ENCODE measurements at places on chromosomes 16 and 17.
A peak's percentile ranks its signal among the peaks of the same experiment; 100 is the strongest.

DNA sequence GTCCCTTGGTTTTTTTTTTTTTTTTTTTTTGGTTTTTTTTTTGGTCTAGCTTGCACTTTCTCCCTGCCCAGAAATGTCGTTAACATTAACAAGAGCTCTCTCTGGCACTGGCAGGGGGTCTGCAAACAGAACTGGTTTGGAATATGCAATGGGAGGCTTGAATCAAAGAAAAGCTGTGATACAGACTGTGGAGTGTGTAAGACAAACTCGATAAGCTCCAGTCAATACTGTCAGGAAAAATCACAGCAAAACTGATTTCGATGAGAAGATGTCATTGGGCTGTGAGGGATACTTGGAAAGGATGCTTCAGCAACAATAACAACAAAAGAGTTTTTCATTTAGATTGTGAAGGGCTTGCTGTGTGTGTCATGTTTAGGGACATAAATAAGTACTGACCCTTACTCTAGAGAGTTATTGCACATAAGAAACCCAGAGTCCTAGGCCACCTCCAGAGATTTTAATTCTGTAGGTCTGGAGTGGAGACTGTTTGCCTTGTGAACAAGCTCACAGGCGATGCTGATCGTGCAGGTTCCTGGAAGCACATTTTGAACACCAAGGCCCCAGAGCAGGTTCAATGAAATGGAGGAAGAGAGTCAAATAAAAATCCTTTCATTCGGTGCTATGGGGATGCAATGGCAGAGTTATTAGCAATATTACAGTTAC, 470.7 kb upstream of the RBFOX1 start:
- DNase-seq, result no peak

DNA sequence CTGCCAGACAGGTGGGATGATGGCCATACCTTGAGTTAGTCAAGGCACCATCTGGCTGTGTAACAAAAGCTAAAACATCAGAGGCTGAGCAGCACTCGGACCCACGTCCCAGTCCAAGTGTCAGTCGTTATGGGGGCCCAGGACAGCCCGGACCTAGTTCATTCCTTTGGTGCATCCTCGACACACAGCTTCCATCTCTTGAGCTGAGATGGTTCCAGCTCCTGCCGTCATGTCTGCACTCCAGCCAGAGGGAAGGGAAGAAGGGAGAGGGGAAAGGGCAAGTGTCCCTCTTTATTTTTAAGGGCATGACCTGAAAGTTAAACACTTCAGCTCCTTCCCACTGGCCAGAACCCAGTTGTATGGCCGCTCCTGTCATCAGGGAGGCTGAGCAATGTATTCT, 218.0 kb downstream of the SEC14L1 start:
- DNase-seq, result no peak

GRCh38 chr16:30030841-30031413, at the start of gene TLCD3B:
TLCD3B (minus strand) TSS chr16:30031271; CDS start chr16:30030527, 744 bp downstream.
- DNase-seq, result no peak

DNA sequence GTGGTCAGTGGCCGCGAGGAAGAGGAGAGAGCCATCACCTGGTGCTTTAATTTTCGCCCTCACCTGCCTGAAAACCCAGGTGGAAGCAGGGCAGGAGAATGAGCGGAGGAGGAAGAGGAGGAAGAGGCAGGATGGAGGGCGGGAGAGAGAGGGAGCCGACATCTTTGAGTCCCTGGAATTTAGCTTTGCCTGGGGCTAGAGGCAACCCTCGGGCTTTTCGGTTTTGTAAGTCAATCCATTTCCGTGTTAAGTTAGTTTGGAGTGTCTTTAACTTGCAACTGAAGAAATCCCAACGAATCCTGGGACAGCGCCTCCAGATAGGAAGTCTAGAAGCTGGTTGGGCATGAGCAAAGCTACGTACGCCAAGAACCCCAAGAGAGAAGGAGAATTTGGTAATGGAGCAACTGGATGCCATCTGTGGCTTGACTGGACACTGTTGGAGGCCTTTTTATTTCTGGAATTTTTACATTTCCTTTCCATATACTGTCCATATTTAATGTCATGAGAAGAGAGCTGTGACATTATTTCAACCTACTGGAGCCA, 36.9 kb upstream of the ATP2A3 start:
- DNase-seq, result no peak

DNA sequence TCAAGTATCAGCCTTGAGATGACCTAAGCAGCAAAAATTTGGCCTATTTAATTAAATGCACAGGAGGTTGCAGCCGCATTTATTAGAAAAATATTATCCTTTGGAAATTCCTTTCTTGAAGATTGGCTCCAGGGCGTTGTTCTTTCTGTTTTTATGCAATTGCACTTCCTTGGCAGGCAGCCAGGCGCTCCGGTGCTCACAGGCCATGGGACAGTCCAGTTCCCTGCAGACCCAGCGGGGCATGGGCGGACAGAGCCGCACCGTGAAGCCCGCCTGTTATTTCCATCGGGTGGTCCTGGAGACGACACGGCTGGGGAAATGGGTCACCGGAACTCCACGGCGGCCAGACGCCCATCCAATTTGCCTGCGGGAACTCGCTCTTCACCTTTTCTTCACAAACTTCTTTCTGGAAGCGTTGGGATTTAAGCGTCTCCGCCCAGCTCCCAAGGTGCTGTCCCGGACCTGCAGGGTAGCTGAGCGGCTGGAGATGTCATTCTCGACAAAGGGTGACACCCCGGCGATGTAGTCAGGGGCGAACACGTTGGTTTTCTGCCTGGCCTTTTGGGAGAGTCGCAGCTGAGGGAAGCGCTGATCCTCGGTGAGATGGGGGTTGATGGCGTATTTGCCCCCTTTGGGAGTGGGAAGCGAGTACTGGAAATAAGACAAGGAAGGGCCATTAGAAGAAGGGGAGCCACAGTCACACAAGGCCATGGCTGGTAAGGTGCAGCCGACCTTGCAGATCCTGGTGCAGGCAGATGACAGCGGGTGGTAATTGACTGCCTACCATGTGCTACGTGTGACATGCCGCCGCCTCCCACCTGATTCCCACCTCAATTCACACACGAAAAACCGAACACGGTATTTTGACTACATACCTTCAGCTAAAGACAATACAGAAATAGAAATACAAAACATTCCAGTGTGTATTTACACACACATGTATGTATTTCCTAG, 12.5 kb downstream of the NOB1 start:
- DNase-seq, result peak; percentile 20

- DNase-seq, result peak; percentile 54
Measured at GRCh38 chr16:154217-155030, 2.0 kb downstream of the HBZ start.

GRCh38 chr17:39264119-39264518, 38.4 kb upstream of the STAC2 start:
- no peak for DNase-seq

- no peak for DNase-seq
Measured at GRCh38 chr17:71798701-71799100, 322.1 kb upstream of the SOX9 start.

DNA sequence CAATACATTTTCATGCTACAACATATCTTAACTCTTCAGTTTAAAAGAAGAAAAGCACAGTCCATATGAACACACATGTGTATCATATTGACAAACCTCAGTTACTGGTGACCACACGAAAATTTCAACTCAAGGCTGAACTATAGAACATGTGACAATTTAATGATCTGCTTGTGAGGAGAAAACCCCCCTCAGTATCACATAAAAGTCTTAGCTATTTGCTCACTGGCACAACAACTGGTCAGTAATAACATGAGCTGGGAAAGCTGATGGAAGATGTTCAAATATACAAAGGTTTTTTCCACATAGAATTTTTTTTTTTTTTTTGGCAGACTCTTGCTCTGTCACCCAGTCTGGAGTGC, 19.5 kb downstream of the ZNF652 start:
- DNase-seq, result no peak

- DNase-seq, result peak; percentile 75
Measured at GRCh38 chr16:57720142-57720575, 15.4 kb upstream of the KATNB1 start.

DNA sequence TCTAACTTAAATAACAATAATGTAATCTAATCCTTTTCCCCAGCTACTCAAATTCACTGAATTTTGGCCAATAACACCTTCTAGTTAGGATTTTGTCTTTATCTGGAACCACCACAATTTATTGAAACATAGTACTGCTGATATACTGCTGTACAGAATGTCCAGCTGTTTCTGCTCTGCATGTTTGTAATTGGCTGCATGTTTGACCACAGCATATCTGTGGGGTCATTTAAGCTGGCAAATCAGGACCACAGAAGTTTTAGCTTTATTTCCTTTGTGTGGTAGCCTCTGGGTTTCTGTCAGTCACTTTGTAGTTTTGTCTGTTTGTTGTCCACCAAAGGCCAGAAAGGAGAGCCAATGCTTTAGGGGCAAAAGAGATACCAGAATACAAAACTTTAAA, 22.2 kb upstream of the RAB11FIP4 start:
- no peak for DNase-seq

- DNase-seq, result no peak
Measured at GRCh38 chr16:80775450-80775849, 28.9 kb downstream of the CDYL2 start.

- no peak for DNase-seq
Measured at GRCh38 chr16:65122724-65123395, 997 bp upstream of the CDH11 start.

GRCh38 chr17:13917634-13918033, 151.7 kb upstream of the COX10 start:
- DNase-seq, result peak; percentile 34

GRCh38 chr17:18038149-18038850, 668 bp downstream of the ATPAF2 start:
- DNase-seq, result peak; percentile 71

- DNase-seq, result no peak
Measured at GRCh38 chr16:13049688-13050087, 148.3 kb downstream of the SHISA9 start.

- peak; percentile 25 for DNase-seq
Measured at GRCh38 chr17:7929158-7930023, at the start of gene KCNAB3. KCNAB3 (minus strand) TSS chr17:7929856; CDS start chr17:7929435, 421 bp downstream.

Measured in suppressor macrophage (primary cell).